Head of caudate nucleus (tissue), 42 donors: ENCODE measurements at places on chromosomes 3 and 15.

- no peak for DNase-seq
Observed at GRCh38 chr3:17046623-17047022, 161.9 kb downstream of the PLCL2 start.

- DNase-seq: no peak
Observed at GRCh38 chr3:11495948-11496557, 147.7 kb downstream of the VGLL4 start.

DNA sequence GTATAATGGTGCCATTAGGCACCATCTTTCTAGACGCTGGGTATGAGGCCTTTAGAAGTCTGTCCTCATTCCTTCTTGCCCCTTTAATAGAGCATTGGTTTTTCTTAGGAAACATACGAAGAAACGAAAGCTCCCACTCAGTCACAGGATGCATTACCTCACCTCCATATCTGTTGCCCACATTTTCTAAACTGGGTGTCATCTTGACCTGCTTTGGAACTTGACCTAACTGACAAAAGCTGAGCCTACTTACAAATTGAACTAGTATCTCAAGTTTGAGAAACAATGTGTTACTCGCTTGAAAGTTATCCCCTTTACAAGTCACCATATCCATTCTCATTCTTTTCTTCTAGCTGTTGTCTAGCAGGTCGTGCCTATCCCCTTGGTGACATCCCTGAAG lies 102.7 kb downstream of the VPS8 start:
- DNase-seq: no peak

- no peak for DNase-seq
Observed at GRCh38 chr15:48021336-48022086, 99.3 kb upstream of the SLC24A5 start.

DNA sequence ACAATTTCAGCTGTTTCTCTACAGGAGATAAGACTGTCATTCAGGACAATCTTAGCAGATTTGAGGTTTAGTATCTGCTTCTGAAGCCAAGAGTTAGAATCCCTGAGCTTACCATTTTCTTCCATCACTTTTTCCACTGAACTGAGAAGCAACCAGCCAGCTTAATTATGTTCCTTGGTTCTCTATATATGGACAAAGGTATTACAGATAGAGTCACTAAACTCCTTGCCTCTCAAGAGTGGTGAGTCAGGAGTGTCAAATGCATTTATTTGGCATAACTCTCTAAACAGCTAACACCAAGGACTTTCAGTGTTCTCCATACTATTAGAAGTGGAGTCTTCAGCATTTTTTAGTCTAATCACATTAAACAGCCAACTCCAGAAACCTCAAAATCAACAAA lies 239.3 kb downstream of the ALCAM start:
- no peak for DNase-seq

DNA sequence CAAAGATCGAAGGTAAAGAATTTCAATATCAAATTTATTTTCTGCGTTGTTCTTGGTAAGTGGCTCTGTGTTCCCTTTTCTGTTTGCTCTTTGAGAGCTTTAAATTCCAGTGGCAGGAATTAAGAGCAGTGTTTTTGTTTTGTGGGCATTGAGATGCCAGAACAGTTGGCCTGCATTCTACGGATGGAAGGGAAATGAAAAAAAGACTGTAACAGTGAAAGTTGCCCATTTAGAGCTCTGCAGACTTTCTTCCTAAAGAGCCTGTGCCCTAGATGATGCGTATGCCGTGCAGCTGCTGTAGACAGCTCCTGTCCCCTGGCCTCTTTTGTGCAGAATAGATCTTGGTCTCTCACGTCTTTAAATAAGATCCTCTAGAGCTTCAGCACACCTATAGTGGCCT lies 58.8 kb downstream of the KAT2B start:
- no peak for DNase-seq

- no peak for DNase-seq
Observed at GRCh38 chr15:95558916-95559315, 771.6 kb upstream of the NR2F2 start.

GRCh38 chr3:30455840-30456239 lies 150.6 kb upstream of the TGFBR2 start:
- DNase-seq: no peak

GRCh38 chr3:165439765-165440164 lies 243.6 kb upstream of the SLITRK3 start:
- DNase-seq: no peak

- no peak for DNase-seq
Observed at GRCh38 chr3:8650583-8651416, 6.2 kb upstream of the SSUH2 start.

DNA sequence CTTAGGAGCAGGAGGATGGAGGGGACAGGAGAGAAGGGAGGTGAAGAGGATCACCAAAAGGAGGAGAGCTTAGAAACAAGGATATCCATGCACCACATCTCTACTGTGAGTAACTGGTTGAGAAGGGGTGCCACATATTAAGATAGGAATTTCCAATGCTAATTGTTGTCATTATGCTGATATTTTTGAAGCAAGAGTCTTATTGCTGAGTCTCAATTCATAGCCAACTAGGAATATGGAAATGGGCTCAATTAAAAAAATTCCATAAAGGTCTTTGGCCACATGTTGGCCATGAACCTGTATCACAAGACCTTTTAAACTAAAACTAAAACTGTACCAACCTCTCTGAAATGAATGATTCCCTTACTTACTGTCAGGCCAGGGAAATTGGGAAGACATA lies 642.6 kb downstream of the MAGI1 start:
- DNase-seq: no peak

- DNase-seq: no peak
Observed at GRCh38 chr15:73617913-73618312, 15.3 kb downstream of the NPTN start.

- DNase-seq: no peak
Observed at GRCh38 chr15:43199945-43200488, 14.8 kb downstream of the CCNDBP1 start.

DNA sequence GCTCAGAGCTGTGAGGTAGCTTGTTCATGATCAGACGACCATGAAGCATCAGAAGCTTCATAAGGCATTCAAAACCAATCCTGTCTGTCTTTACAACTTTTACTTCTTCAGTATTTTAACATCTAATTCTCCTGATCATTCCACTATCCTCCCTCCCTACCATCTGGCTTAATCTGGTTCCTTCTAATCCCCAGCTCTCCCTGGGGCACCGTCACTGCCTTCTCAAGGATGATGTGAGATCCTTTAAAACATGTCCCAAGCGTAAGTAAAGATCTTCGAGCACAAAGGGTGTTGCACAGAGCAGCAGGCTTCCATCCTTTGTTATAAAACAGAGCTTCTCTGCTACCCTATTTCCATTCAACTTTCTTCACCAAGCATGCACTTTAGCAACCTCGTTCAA lies 362.7 kb upstream of the ARRDC4 start:
- DNase-seq: no peak

GRCh38 chr3:183287301-183287971 lies 34.4 kb downstream of the B3GNT5 start:
- no peak for DNase-seq

DNA sequence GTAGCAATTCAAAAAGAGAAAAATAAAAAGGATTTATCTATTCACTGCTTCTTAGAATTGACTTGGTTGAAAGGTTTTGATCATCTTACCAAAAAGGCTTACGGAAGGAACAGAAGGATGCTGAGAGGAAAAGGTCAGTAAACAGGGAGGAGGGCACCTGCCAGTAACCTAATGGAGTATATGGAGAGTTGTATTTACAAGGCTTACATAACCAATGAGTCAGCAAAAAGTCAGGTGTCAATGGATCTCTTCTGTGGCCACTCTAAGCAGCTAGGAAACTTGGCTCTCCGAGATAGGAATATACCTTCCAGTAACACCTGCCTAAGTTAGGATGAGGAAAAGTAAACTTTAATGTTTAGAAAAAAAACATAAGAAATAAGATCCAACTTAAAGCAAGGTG lies 80.5 kb upstream of the PLXND1 start:
- no peak for DNase-seq

GRCh38 chr15:38260077-38260476 lies 7.4 kb downstream of the SPRED1 start:
- DNase-seq: no peak

GRCh38 chr15:58136731-58137130 lies 1.4 kb upstream of the AQP9 start:
- no peak for DNase-seq

DNA sequence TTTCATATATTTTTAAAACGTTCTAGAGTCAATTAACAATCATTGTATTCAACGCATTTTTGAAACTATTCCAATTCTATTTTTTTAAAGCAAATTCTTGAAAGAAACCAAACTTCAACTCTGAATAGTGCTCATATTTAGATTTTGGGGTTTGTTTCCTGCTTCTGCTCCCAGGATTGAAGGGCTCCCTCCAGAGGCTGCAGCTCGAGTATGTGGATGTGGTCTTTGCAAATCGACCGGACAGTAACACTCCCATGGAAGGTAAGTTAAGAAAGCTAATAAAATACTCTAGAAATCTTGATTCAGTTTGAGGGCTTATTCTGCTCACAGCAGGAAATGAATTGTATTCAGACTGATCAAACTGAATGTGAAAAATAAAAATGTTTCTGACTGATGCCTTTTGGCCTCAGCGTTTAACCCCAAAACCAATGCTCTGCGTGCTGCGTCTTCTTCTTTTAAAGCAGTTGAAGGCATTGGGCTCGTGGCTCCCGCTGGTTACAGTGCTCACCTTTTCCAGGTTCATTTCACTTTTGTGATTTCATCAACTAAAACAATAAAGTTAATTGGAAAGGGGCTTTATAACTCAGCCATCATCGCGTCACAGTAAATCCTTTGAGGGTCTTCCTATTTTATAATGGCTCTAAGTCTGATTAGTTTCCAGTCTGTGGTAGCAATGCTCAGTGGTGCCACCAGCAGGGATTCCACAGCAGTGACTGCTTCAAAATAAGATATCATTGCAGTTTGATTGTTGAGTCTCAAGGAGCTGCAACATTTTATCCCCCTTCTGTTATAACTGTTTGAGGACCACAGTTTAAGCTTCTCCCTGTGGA lies 80.1 kb downstream of the SSR3 start:
- DNase-seq: peak; percentile 58

DNA sequence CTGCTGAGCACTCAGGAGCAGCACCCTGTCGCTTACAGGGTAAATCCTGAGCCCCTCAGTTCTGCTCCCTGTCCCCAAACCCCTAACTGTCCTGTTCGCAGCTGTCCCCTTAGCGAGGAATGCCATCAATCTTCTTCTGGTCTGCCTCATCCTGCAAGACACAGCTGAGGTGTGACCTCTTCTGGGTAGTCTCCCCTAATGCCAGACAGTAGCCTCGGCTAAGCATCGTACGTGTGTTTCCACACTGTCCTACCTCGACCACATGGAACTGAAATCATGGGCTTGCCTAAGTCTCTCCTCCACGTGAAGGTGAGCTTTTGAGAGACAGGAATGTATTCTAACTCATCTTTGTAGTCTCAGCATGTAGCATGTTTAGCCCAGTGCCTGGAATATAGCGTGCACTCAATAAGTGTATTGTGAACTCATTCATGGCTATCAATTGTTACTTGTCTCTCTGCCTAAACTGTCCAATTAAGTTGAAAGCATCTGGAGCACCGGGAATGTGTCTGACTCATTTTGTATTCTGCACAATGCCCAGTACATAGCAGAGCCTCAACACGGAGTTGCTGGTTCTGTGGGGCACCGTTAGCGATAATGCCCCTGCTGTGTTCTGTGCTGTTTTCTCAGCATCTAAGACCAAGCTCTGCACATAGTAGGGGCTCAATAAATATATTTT lies 90.2 kb downstream of the HES1 start:
- no peak for DNase-seq

GRCh38 chr3:107271787-107272387 lies 105.4 kb upstream of the CCDC54 start:
- DNase-seq: no peak

- DNase-seq: no peak
Observed at GRCh38 chr3:97958396-97958795, 13.8 kb downstream of the RIOX2 start.

DNA sequence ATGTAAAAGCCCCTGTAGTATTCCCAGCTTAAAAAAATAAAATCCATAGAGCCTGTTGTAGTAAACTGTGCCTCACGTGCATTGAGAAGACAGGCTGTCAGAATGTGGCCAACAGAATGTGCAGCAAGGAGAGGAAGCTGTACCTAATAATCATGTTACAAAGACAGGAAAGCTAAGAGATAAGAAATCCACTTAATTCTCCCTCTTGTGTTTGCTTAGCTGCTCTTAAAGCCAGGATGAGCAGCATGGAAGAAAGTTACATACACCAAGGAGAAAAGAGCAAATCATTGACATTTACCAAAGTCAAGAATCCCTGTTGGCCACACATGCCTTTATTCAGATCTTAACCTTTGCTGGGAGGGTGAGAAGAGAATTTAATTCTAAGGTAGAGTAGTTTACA lies 85.9 kb downstream of the TNIK start:
- DNase-seq: no peak

DNA sequence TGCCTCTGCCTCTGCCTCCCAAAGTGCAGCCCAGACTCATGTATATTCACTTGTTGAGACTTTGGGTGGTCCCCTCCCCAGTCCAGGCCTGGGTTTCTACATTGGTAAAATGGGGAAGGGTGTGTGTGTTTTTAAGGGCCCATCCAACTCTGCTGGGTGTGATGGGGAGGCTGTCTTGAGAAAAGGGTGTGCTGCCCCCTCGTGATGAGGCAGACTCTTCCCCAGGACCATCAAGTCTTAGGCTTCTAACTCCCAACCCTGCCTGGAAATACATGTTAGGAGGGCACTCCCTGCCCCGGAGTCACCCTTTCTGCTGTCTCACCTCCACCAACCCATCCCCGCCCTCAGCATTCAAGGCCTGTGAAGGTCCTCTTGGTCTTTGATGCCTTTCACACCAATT lies 4.4 kb upstream of the PTPN23 start:
- DNase-seq: no peak

DNA sequence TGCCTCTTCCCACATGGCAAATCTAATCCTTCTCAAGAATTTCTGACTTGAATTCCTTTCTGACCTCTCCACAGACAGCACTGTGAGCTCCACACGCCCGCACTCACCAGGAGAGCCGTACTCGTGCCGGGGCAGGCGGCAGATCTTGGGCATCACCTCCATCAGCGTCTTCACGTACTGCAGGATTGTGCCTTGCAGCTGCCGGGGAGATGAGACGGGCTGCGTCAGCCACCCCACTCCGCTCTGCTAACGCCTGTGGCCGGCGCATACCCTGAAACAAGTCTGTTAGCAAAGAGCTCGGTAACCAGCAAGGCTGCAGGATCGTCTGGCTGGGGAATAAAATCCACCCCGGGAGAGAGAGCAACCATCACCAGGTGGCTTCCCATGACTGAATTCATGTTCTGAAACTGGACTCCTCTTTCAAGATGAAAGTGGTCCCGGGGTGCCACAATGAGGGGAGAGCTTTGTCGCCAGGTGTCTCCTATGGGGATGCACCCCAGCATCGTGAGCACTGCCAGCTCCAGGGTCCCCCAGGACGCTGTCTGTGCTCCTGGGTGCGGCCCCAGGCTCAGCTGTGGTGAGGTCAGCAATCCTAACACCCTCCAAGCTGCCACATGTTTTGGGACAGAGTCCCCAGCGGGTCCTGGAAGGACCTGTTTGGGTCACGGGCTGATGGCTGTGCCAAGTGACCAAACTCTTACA lies 43.4 kb downstream of the NIPA2 start:
- no peak for DNase-seq
